ENCODE measurements at places on chromosomes 5 and 9.
A peak's percentile ranks its signal among the peaks of the same experiment; 100 is the strongest.

DNA sequence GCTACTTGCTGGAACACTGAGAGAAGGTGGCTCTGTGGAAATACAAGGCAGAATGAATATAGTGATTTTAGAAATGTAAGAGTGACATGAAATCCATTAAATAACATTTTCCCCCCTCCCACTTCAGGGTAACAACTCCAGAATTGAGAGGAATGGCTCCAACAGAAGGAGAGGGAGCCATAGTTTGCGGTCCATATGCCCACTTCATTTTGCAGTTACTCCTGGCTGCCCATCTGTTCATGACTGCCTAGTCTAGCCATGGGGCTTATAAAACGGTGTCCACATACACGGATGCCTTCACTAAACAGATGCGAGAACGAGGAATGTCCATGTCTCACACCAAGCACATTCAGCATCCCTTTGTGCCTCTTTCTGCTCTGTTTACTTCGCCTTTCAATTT lies 186.7 kb downstream of the TMEM38B start:
- no peak for DNase-seq

- no peak for DNase-seq
These were observed 29.6 kb downstream of the PSAT1 start for GRCh38 chr9:78326564-78326963.

- DNase-seq, result no peak
These were observed 61.2 kb upstream of the JAK2 start for GRCh38 chr9:4923580-4924544.

GRCh38 chr9:20620650-20621470 lies 1.4 kb downstream of the MLLT3 start:
- DNase-seq, result peak; percentile 66

- DNase-seq, result no peak
These were observed 25.9 kb upstream of the ADAMTS2 start for GRCh38 chr5:179371121-179371510.
